ENCODE measurements at places on chromosomes 11 and 22.

- DNase-seq: no peak
These were observed 10.1 kb downstream of the MMP12 start for GRCh38 chr11:102864724-102865123.

DNA sequence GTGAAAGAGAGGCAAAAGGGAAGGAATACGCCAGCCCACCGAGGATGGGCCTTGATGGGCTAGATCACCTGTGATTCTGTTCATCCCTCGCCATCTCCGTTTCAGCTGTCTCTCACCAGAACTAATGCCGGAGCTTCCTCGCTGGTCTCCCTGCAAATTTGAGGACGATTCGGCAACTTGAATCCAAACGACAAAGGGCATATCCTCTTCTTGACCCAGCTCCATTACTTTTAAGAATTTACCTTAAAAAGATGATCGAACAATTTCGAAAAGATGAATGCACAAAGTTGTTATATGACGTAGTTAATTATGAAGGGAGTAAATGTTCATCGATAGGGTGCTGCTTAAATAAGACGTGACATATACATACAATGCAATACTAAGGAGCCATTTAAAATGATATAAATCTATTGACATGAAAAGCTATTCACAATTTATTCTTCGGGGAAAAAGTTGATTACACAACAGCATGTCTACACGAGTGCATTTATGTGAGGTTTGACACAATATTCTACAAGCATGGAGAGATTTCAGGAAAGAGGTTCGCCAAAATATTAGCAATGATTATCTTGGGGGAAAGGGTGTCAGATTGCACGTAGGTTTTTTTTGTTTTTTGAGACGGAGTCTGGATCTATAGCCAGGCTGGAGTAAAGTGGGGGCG is 937 bp upstream of the FAM168A start:
- no peak for DNase-seq

DNA sequence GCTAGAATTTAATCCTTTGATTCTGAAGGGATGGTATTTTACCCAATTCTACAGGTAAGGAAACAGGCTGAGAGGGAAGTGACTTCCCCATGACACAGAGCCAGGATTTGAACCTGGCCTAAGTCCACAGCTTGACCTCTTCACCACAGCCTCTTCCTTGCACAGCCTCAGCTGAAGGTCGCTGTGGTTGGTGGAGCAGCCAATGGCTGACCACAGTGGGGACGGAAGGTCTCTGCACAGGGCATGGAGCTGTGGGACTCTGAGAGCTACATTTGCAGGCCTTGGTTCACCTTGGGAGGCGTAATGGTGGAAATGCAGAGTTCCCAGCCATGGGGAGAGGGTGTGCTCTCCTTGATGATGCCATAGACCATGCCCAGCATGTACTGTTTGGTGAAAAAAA is 295.0 kb downstream of the DDX10 start:
- DNase-seq: no peak

GRCh38 chr11:119126675-119127268 is 5.4 kb downstream of the HINFP start:
- no peak for DNase-seq

- DNase-seq: no peak
These were observed 27.9 kb downstream of the PIWIL4 start for GRCh38 chr11:94595076-94595475.

GRCh38 chr11:66646828-66647227 is 8.3 kb downstream of the RBM4 start:
- no peak for DNase-seq

DNA sequence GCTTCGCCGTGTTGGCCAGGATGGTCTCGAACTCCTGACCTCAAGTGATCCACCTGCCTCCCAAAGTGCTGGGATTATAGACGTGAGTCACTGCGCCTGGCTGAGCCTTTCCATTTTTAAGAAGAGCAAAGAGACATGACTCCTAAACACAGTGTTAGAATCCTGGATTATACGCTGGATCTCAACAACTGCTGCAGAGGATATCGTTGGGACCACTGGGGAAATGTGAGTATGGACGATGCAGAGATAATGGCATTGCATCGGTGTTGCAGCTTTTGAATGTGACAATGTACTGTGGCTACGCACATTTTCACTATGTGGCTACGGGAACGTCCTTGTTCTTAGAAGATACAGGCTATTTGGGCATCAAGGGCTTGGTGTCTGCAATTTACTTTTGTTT is 6.2 kb downstream of the MRGPRF start:
- no peak for DNase-seq

GRCh38 chr11:17687946-17688670 is 31.3 kb upstream of the MYOD1 start:
- DNase-seq: peak; percentile 65

DNA sequence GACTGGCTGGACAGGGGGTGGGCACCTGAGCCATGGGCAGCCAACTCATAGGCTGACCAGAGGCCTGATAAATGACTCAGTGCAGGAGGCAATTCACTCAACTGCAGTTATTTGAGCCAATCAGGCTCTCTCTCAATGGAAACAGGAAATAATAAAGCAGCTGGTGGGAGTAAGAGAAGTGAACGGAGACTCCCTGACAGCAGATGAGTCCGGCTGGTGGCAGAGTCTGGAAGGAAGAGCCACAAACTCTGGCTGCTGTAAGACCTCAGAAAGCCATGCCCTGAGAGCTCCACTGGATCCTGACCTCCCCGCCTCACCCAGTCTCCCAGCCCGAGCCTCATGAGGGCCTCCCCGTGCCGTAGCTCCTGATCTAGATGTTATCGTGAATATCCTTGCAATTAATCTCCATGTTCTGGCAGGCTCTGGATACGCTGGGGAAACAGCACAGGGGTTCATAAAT is 69.8 kb downstream of the TRIM29 start:
- peak; percentile 38 for DNase-seq

- DNase-seq: peak; percentile 55
These were observed at the start of gene P2RY2 for GRCh38 chr11:73218106-73218829. Gene P2RY2, plus strand, starts transcription at chr11:73218281. Its CDS starts 15,879 bp downstream, at chr11:73234160.

DNA sequence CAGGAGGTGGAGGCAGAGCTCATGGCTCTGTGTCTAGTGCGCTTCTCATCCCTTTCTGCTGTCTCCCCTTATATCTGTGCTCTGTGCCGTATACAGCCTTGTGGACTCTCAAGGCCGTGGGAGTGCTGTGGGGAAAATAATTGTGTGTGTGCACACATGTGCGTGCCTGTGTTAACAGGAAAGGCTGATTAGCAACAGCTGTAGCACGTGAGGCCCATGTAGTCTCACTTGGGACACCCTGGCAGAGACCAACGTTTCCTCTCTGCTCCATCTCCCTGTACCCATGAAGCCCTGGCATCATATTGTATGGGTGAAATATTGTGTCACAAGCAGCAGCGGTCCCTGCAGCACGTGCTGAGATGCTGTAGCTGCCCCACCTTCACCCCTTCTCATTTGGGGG is 109.3 kb downstream of the LRRC32 start:
- DNase-seq: no peak

GRCh38 chr11:134632347-134633119 is 220.5 kb upstream of the B3GAT1 start:
- DNase-seq: no peak

DNA sequence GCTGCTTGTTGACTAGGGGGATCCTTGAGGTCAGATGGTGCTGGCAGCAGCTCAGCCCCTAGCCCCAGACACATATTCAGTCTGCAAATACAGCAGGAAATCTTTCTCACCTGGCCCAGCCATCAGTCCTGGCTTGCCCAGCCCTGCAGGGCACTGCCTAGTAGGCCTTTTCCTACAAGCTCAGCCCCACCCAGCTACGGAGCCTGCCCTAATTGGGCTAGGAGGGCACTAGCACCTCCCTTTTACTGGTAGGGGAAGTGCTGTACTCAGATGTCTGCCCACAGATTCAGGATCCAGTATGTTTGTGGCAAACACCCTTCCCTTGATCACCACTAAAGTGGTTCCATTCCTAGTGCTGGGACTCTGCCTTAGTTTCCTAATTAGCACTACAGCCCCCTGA is 257.1 kb upstream of the CADM1 start:
- DNase-seq: no peak

DNA sequence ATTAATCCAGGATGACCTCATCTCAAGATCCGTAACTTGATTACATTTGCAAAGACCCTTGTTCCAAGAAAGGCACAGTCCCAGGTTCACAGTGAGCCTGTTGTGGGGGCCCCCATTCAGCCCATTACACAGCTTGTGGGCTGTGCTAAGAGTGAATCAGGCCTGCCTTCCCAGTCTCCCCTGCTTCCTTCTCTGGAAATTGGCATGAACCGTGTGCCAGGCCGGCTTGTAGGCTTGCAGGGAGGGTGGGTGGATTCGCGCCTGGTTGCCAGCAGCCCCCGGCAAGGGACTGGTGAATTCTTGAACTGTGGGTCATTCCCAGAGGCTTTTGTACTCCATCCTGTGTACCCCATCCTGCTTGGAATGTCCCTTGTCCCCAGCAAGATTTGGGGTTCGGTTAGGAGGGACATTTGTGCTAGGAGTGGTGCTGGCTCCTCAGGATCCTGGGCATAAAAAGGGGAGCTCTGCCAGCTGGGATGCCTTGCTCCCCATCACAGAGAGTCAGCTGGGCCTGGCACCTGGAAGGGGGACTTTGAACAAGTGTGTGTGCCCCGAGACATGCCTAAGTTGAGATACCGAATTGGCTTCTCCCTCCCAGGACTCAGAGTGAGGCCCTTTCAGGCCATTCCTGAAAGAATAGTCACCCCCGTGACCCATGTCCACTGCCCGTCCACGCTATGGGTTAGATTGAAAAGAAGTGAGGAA is 818.2 kb downstream of the BRD1 start:
- no peak for DNase-seq

- no peak for DNase-seq
These were observed 322.8 kb downstream of the LARGE1 start for GRCh38 chr22:33597274-33597985.

DNA sequence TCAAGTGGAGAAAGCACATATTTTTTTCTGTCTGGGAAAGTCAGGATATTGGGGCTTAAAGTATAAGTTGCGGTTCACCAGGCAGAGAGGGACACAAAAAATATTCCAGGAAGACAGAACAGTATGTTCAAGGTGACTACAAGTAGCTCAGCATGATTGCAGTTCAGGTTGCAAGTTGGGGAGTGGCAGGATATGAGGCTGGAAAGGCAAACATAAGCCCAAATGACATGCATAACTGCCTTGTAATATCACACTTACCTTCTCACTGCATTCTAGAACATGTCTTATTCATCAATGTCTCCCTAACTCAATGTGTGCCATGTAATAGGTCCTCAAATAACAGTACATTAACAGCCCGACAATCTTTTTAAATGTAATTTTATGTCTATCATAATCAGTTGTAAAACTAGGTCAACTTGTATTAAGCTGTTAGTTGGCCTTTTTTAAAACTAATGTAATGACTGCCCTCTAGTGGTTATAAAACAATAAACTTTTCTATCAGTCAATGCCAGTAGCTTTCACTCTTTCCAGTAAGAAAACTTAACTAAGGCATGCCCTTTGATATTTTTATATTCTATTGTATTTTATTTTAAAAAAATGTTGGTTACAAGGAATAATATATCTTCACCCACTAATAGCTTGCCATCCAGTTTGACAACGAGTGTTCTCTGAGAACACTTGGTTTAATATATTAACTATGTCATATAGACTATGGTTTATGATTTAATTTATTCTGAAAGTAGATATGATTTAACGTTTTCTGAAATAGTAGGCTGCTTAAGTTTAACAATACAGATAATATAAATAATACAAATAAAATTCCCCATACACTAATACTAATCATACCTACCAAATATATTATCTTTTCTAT is 39.4 kb upstream of the CFAP300 start:
- DNase-seq: peak; percentile 49

- DNase-seq: no peak
These were observed 99.7 kb upstream of the SYT13 start for GRCh38 chr11:45385844-45386243.

GRCh38 chr11:102260241-102260640 is 57.0 kb upstream of the BIRC3 start:
- no peak for DNase-seq

DNA sequence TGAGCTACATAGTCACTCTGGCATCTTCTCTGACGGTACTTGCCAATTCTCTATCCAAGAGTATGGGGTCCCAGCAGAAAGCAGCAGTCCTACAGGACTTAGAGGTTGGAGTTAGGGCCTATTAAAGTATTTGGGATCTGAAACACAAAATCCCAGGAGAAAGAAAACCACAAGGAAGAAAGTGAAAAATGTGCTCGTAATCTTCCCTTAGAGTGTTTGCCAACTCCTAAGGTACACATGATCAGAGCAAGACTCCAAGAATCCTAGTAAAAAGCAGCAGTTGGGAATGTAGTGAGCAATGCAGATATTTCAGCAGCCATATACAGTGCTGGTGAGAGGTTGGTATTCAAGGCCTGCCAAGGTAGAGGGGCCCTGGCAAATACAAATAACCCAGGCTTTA is 71.6 kb downstream of the EXT2 start:
- DNase-seq: no peak

DNA sequence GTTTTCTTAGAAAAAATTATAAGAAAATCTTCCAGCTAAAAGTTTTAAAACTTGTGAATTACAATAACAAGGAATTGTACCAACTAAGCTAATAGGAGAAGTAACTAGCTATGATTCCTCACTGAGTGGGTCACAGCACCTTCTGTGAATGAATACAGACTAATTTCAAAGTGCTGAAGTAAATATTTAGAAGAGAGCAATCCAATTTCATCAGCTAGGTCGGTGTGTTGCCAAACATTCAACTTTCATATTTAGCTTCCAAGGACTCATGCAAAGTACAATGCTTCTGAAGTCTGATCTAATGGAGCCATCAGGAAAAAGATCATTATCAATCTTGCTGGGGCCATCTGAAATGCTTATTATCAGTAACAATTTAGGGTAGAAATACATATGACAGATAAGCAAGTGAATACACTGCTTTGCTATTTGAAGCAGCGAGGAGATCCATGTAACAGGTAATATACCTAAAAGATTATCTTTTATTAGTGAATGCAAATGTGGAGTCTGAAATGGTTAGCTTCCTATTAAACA is 750.6 kb upstream of the CCDC90B start:
- DNase-seq: no peak

GRCh38 chr11:31922450-31922849 is 111.3 kb upstream of the PAX6 start:
- DNase-seq: no peak

DNA sequence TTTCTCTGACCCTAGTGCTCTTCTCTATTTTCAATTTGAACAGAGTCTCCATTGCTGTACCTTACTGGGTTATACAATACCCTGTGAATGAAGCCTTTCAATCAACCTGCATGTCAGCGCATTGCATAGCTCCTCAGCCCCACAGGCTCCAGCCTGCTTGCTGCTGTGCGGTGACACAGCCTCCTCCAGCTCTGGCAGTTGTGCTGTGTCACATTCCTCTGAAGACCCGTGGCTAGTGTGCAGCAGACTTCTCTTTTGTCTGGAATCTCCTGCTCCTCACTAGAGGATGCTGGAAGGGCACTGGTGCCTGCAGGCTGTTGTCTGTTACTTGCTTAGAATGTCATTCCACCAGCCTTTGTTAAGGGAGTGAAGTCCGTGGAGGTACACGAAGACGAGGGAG is 390.1 kb upstream of the B3GAT1 start:
- no peak for DNase-seq
